ENCODE measurements at places on chromosomes 3 and 15. TPM values are rescaled to one million over a fixed set of nuclear protein-coding genes. Genes with fewer than 3 reads are reported as not detected.
A peak's percentile ranks its signal among the peaks of the same experiment; 100 is the strongest.

- peak; percentile 10 for DNase-seq
These were observed 46.8 kb upstream of the TBC1D23 start for GRCh38 chr3:100213891-100214573.

DNA sequence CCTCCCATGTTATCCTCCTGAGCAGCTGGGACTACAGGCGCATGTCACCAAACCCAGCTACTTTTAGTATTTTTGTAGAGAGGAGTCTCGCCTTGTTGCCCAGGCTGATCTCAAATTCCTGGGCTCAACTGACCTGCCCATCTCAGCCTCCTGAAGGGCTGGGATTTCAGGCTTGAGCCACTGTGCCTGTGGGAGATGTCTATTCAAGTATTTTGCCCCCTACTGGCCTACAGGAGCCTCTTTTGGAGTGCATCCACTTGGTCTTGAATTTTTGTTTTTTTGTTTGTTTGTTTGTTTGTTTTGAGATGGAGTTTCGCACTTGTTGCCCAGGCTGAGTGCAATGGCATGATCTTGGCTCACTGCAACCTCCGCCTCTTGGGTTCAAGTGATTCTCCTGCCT lies 3.2 kb upstream of the DHX30 start:
- no peak for DNase-seq

GRCh38 chr15:38242055-38242454 lies 10.6 kb upstream of the SPRED1 start:
- no peak for DNase-seq

- DNase-seq = no peak
These were observed 557.5 kb downstream of the OCA2 start for GRCh38 chr15:27541581-27541980.

- no peak for DNase-seq
These were observed 719.4 kb upstream of the CFAP20DC start for GRCh38 chr3:59769127-59769750.

GRCh38 chr15:74768771-74769342 lies 13.0 kb upstream of the CSK start:
- DNase-seq = peak; percentile 38

GRCh38 chr3:197306374-197307086 lies 8.1 kb upstream of the DLG1 start:
- peak; percentile 86 for DNase-seq

- DNase-seq = no peak
These were observed 16.6 kb downstream of the CHCHD6 start for GRCh38 chr3:126720596-126720995.

GRCh38 chr3:57627976-57628375 lies 30.8 kb upstream of the ARF4 start:
- no peak for DNase-seq

DNA sequence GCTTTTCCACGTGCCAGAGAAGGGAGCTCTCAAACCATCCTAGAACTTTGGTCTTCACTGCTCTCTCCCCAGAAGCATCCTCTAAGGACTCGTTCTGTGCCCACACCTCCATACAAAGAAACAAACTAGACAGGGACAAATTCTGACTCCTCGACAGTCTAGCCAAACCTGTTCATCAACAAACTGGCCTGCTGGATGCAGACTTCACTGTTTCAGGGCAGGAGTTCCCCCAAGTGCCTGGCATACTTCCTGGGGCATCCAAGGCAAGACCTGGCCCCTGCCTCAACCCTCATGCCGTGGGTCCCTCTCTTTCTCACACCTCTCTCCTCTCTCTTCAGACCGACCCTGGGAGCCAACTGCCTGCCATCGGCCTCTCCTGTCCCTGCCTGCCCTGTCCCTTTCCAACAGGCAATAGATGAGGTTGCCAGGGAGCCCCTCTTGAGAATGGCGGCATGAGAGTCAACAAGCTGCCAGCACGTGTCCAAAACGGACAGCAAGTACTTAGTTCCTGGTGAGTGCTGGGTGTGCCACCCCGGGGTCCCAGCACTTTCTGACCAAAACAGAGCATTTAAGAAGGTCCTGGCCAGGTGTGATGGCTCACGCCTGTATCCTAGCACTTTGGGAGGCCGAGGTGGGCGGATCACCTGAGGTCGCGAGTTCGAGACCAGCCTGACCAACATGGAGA lies 79.1 kb upstream of the HES1 start:
- no peak for DNase-seq

- DNase-seq = no peak
These were observed 1.3 kb upstream of the CPEB1 start for GRCh38 chr15:82648257-82649103.

DNA sequence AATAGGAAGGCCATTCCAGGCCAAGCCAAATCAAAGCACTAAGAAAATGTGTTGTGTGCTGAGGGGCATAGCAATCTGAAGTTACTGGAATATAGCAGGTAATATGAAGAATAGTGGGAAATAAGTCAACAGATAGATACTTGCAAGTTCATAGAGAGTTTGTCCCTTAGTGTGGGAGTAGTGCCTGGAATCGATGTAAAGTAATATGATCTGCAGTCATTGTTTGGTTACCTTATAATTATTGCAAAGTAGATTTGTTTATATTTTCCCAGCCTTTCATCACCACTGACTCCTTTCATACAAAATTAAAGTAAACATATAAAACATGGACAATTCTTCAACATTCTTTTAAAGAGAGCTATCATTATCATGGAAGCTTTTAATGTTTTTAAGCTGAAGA lies 420.9 kb upstream of the NECTIN3 start:
- no peak for DNase-seq

- peak; percentile 60 for DNase-seq
These were observed 152.2 kb downstream of the ALCAM start for GRCh38 chr3:105518806-105519418.

- DNase-seq = peak; percentile 90
These were observed 17.6 kb downstream of the C15orf62 start for GRCh38 chr15:40787344-40787841.

GRCh38 chr3:152379415-152380042 lies 110.8 kb downstream of the MBNL1 start:
- DNase-seq = no peak

CA12 gene
- total RNA-seq = 5.2 TPM

PLSCR5 gene
- not detected for total RNA-seq

SH3GL3 gene
- not detected for total RNA-seq

DNAJA4 gene
- not detected for total RNA-seq

TMOD2 gene
- 5.8 TPM for total RNA-seq

STRA6 gene
- 0.06 TPM for total RNA-seq

OXTR gene
- 18.2 TPM for total RNA-seq

COX17 gene
- 15.1 TPM for total RNA-seq
